D721Med (cell line): ENCODE measurements at places on chromosomes 4 and X.
A peak's percentile ranks its signal among the peaks of the same experiment; 100 is the strongest.

DNA sequence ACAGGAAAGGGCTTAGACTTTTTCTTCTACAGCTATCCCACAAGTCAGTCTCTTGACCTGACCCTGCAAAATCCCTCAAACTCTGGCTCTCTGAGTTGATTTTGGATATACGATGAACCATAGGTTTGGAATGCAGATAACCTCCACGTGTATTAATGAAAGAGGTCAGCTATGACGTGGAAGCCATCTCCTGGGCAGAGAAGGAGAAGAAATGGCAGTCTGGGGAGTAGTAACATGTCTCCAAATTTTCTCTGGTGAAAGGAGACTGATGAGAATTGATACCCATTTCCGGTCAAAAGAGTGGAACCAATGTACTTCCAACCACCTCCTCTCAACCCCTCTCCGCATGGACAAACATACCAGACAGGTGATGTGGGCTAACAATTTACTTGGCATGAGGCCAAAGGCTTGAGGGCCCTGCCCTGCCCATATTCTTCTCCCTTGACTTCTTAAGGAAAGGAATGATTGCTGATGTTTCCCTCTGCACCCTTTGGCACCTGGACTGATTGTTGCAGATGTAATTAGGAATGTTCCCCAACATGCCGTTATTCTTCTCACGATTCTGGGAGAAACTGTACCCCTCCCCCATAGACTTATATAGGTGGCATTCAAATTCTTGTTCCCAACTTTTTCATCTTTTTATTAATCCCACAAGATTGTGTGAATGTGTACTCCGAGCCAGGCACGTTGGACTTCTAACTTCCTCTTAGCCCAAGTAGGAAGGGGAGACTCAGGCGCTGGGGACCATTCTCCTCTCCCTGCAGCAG, 580 bp upstream of the PLS3 start:
- DNase-seq: no peak

DNA sequence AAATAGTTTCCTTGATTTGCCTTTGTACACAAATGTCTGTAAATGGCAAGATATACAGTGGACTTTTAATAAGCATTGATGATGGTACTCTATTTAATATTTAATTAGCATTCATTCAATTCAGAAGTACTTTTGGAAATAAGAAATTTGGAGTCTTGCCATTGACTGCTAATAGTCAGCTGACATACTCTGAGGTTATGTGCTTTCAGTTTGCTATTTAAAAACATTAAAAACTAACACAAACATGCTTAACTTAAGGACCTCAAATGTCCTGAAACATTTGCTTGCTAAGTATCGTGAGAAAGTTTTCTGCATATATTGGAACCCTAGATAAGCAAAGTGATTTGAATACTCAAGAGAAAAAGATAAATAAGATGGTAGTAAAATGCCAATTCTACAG, 64.6 kb downstream of the REELD1 start:
- DNase-seq: no peak

- DNase-seq: no peak
Observed at GRCh38 chrX:53263597-53264094, 17.7 kb downstream of the IQSEC2 start.

DNA sequence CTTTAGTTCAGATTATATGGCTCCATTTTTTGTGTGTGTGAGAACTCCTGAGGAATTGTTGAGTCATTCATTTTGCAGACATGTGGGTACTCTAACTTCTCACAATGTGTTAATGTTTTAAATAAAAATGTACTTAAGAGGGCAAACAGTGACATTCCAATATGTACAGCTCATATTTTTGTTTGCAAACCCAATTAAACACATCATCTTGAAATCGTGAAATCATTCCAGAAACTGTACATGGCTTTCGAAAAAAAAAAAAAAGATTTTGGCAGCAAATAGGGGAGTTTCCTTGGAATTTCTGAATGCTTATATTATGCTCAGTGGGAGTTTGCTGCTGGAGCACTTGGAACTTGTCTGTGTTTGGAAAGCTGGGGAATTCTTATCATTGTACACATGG, 85.0 kb downstream of the HPGD start:
- DNase-seq: no peak

- no peak for DNase-seq
Observed at GRCh38 chr4:29559286-29559685, 1160.9 kb upstream of the PCDH7 start.

GRCh38 chrX:119706616-119707015, 13.6 kb upstream of the SEPTIN6 start:
- no peak for DNase-seq

- DNase-seq: no peak
Observed at GRCh38 chr4:3266076-3266475, 17.1 kb downstream of the MSANTD1 start.

DNA sequence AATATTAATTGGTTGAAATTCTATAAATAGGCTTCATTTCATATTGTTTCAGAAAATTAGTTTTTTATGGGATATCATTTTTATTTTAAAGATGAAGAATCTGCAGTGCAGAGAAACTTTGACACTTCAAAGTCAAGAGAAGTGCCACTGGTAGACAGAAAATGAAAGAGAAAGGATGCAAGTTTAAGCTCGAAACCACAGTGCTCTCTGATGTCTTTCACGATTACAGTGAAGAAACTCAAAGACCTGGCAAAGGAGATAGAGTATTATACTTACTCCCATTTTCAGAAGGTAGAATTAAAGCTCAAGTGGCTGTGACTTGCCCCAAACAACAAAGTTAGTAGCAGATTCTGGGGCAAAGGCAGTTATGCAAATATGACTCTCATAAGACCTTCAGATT, 745.4 kb downstream of the TECRL start:
- no peak for DNase-seq

GRCh38 chr4:145904413-145905177, 34.0 kb downstream of the ZNF827 start:
- DNase-seq: no peak

DNA sequence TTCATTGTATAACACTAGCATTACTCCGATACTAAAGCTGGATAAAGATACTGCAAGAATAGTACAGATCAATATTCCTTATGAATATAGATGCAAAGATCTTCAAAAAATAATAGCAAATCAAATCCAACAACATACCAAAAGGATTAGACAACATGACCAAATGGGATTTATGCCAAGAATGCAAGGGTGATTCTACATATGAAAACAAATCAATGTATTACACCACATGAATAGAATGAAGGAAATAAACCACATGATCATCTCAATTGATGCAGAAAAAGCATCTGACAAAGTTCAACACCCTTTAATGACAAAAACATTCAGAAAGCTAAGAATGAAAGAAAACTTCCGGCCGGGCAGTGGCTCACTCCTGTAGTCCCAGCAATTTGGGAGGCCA, 42.8 kb downstream of the CUL4B start:
- no peak for DNase-seq

DNA sequence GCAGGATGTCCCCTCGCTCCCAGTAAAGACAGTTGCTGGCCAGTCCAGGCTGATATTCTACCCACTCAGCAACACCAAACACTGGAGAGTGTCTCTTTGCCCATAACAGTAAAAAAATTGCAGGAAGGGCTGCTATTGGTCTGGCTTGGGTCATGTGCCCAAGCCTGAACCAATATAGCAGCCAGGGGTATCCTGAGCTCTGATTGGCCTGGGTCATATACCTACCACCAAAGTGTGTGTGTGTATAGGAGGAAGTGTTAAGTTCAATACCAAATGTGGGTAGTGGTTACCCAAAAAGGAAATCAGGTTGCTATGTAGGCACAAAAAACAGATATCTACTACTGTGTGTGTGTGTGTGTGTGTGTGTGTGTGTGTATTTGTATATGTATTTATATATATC, 373.2 kb downstream of the BCOR start:
- no peak for DNase-seq

DNA sequence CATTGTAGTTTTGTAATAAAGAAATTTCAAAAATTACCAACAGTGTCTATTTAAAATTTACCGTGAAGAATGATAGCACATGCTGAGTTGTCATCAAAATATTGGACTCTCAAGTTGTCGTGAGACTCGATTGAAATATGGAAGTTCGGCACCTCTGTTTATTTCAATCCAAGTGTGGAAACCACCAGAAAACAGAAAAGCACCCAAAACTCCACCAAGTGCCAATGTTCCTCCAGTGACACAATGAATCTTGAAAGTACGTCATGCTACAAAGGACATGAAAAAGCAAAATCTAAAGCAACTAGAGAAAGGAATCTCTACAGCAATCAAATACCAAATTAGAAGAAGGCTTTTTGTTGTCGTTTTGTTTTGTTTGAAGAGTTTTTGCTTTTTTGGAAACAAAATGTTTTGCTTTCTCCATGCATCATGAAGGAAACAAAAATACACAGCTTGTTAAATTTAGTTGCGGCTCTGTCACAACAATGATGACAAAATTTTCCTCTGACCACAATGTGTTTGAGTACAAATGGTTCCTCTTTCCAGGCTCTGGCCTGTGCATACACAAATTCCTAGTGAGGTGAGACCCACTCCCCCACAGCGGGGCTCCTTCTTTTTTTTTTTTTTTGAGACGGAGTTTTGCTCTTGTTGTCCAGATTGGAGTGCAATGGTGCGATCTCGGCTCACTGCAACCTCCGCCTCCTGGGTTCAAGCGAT, 9.6 kb upstream of the IL13RA1 start:
- DNase-seq: no peak

GRCh38 chr4:153850533-153851280, 61.8 kb upstream of the SFRP2 start:
- peak; percentile 17 for DNase-seq

DNA sequence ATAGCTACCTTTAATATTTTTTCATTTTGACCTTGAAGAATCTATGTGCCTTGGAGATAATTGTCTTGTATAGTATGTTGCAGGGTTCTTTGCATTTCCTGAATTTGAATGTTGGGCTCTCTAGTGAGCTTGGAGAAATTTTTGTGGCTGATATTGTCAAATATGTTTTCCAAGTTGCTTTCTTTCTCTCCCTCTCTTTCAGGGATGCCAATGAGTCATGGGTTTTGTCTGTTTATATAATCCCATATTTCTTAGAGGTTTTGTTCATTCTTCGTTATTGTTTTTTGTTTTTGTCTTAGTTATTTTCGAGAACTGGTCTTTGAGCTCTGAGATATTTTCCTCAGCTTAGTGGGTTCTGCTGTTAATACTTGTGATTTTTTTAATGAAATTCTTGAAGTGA, 20.7 kb downstream of the RAB40AL start:
- DNase-seq: no peak

- no peak for DNase-seq
Observed at GRCh38 chr4:101033986-101034385, 313.3 kb downstream of the PPP3CA start.

DNA sequence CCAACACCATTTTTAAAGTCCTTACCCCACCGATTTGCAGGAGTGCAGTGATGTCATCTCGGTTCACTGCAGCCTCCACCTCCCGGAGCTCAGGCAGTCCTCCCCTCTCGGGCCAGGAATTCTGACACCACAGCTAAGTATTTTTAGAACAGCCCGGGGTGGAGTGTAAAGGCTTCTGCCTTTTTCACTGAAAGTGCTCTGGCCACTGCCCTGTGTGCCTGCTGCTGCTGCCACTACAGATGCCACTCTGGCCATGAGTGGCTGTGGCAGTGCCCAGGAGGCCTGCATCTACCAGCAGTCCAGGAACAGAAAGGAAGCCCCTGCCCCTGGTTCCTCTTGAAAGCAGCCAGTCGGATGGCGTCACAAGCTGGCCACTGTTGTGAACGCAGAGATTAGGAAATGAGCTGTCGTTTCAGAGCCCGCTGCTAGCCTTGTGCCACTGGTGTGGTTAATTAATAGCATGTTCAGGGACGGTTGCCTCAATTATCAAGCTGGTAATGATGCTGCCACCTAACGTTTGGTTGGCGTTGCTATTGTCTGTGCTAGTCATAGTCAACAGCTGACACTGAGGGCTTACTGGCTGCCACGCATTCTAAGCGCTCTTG, 23.6 kb upstream of the TBC1D14 start:
- DNase-seq: no peak

DNA sequence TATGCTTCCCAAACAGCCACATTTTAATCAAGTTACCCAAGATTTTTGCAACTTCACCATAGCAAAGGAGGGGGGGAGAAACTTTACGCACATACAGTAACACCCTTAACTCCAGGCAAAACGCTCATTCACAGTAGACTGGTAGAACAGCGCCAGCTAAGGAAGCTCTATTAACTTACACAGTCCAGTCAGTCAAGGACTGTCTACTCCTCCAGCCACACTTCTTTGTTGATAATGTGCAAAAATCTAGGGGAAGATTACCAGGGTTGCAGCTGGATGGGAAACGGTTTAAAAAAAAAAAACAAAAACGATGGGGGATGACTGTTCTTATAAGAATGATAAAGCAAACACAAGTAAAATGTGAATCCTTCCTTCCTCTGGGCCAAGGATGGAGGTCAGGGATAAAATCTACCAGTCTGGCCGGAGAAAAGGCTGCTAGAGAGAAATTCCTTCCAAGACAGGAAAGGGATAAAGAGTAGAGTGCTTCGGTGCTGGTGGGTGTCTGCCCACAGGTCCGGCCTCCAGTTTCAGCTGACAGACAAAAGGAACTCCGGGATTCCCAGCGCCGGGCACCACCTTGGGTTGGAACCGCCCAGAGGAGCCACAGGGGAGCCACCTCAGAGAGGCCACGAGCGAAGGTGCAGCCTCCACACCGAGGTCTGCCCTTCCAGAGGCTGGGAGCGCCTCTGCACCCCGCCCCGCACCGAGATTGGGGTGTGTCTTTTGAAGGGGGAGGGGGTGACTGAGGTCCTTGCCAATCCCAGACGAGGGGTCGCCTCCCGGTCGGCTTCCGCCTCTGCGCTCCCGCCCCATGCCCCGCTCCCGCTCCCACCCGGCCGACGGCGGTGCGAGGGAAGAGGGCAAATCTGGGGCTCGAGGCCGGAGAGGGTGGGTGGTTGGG, 811 bp downstream of the ANKRD50 start:
- DNase-seq: peak; percentile 28

GRCh38 chr4:184370711-184371389, 103.5 kb downstream of the IRF2 start:
- DNase-seq: no peak

DNA sequence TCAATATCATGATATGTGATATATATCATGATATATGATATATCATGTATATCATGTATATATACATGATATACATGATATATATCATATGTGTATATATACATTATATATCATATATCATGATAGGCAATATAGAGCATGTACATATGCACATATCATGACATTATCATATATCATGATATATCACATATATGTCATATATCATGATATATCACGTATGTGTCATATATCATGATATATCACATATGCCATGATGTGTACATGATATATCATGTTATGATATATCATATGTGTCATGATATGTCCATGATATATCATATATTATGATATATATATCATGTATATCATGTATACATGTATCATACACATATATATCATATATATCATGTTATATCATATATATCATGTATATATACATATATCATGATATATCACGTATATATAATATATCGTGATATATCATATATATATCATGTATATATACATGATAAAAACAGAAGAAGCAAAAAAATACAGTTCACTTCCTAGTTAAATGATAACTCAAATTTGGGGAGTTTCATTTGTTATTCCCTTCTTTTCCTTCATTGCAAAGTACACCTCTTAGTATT, 670.1 kb upstream of the EPHA5 start:
- no peak for DNase-seq

DNA sequence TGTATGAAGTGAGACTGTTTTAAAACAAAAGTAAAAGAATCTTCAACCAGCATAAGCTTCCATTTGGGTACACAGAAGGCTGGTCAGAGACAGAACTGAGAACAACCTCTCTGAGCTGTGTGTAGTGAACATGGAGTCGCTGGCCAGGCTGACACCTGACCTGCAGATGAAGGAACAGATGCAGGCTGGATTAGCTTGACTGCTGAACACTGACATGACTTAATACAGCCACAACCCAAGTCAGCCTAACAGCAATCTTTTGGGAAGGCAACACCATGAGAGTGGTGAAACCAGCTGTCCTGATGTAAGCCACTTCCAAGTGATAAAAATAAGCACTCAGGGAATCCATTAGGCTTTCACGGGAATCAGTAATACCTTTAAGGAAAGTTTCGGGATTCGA, 10.1 kb downstream of the SCARB2 start:
- no peak for DNase-seq
